Stimulated activated CD4-positive, alpha-beta T cell treated with anti-CD3 and anti-CD28 coated beads, Interleukin-15, amount 100 ng/mL, for 1 hour (primary cell): ENCODE measurements at places on chromosomes 3 and 15.

DNA sequence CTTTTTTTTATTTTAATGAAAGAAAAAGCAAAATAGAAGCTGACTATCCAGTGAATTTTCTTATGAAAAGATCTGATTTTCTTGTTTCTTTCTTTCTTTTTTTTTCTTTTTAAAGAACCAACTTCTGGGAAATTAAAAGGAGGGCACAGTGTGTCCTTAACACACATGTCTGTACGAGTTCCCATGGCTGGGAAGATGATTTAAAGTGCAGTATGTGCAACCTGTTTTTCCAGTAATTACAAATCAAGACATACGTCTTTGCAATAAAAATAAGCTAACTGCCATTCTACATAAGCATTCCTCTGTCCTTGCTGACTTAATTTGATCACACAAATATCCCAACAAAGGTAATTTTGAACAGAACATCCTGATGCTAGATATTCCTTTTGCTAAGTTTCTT, 416.1 kb downstream of the ROBO1 start:
- no peak for DNase-seq

- no peak for DNase-seq
Measured at GRCh38 chr15:85889956-85890619, 95.4 kb upstream of the KLHL25 start.

DNA sequence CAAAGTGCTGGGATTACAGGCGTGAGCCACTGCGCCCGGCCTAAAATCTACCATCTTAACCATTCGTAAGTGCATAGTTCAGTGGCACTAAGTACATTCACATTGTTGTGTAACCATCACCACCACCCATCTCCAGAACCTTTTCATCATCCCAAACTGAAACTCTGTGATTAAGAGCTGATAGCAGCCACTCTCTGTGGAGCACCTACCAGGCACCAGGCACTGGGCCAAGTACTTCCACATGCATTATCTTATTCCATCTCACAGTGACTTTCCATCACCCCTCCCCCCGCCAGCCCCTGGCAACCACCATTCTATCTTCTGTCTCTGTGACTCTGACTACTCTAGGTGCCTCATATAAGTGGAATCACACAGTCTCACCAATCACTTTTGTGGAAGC, 2.3 kb upstream of the INSYN1 start:
- DNase-seq, result no peak

- no peak for DNase-seq
Measured at GRCh38 chr3:157861076-157861765, 245.0 kb downstream of the SHOX2 start.

GRCh38 chr3:39187372-39188155, 4.8 kb downstream of the XIRP1 start:
- DNase-seq, result no peak

- DNase-seq, result no peak
Measured at GRCh38 chr15:75599401-75599800, 20.3 kb upstream of the PTPN9 start.

GRCh38 chr15:66764072-66764786, 62.2 kb downstream of the SMAD6 start:
- DNase-seq, result no peak

GRCh38 chr3:66648975-66649374, 148.2 kb upstream of the LRIG1 start:
- no peak for DNase-seq

DNA sequence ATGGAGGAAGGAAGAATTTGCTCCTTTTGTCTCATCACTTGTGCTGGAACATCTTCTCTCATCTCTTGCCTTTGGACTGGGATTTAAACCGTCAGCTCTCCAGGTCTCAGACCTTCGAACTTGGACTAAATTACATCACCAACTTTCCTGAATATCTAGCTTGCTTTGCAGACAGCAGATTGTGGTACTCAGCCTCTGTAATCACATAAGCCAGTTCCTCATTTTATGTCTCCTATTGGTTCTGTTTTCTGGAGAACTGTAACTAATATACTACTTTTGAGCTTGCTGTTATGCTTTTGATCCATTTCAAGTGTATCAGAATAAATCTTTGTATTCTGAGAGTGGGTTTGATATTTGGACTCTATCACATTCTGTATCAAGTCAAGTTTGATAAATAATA, 164.3 kb upstream of the VEPH1 start:
- DNase-seq, result no peak

DNA sequence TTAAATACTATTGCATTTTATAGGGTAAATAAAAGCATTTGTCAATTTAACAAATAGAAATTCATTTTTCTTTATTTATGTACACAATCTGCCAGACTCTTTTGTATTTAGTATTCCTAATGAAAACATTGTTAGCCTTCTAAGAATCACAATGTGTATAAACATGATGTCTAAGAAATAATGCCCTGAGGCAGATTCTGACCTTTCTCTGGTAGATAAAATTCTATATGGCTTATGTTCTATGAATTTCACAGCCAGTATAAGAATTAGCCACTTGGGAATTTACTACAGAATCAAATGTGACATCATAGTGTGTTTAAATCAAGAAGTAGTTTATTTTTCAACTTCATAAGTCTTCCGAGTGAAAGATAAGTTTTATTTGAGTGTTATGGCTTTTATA, 457.4 kb downstream of the ZIC1 start:
- DNase-seq, result no peak

DNA sequence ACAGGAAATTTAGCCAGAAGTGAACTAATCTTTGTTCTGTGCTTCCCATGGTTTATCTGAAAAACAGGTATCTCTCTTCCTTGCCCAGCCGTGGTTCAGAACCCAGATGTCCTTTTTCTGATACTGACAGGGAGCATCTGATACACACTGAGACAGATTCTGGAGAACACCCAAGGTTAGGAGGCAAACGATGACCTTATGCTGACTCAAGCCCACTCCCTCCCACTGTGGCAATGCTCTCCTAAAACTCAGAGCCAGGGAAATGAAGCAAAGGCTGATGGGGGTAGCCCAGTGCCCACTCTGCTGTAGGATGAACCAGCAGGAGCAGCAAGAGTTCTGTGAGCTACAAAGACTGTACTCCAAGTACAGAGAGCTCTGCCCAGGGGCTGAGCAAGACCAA, 225.1 kb downstream of the NTRK3 start:
- DNase-seq, result no peak

DNA sequence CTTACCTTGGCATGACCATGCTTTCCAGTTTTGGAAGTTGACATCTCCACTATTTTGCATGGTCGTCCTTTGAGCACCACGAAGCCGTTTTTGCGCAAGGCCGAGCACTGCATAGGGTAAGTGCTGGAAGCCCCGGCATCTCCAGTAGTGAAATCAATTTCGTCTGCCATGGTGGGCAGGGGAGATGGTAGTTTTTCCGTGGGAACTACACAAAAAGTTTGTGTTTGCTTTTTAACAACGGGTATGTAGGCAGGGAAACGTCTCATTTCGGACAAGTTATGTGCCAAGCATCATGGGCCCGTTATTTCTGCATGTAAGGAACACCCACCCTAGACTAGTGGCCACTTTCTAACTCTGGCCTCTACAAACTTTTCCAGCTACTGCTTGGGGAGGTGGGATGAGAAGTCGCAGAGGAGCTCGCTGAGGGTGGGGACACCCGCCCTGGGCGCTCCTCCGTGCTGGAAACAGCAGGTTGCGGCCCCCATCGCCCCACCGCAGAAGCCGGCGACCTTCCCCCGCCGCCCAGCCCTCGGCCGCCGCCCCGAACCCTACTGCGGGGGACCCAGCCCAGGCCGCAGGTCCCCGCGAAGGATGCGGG, 701 bp downstream of the EIF5A2 start:
- no peak for DNase-seq
